ENCODE measurements at places on chromosomes 12 and 14. TPM values are rescaled to one million over a fixed set of nuclear protein-coding genes. Genes with fewer than 3 reads are reported as not detected.

The KCNJ8 gene
- total RNA-seq = not detected

The ZBTB42 gene
- total RNA-seq = 8.3 TPM

The DDX54 gene
- total RNA-seq = 101 TPM

The DBX2 gene
- total RNA-seq = not detected

The MRPL52 gene
- 93.0 TPM for total RNA-seq

The CFAP251 gene
- 1.6 TPM for total RNA-seq

The BIN2 gene
- total RNA-seq = 40.1 TPM

The MANSC4 gene
- total RNA-seq = not detected

The MYO1H gene
- total RNA-seq = not detected

The TMTC2 gene
- total RNA-seq = 2.6 TPM

The PRB4 gene
- total RNA-seq = not detected

The FBLN5 gene
- total RNA-seq = 0.37 TPM

The DPPA3 gene
- total RNA-seq = not detected

The MAP3K9 gene
- 20.2 TPM for total RNA-seq
